GDM1 (cell line): ENCODE measurements at places on chromosomes 3 and 15.

- no peak for DNase-seq
Measured at GRCh38 chr3:66093981-66094380, 55.3 kb upstream of the MAGI1 start.

DNA sequence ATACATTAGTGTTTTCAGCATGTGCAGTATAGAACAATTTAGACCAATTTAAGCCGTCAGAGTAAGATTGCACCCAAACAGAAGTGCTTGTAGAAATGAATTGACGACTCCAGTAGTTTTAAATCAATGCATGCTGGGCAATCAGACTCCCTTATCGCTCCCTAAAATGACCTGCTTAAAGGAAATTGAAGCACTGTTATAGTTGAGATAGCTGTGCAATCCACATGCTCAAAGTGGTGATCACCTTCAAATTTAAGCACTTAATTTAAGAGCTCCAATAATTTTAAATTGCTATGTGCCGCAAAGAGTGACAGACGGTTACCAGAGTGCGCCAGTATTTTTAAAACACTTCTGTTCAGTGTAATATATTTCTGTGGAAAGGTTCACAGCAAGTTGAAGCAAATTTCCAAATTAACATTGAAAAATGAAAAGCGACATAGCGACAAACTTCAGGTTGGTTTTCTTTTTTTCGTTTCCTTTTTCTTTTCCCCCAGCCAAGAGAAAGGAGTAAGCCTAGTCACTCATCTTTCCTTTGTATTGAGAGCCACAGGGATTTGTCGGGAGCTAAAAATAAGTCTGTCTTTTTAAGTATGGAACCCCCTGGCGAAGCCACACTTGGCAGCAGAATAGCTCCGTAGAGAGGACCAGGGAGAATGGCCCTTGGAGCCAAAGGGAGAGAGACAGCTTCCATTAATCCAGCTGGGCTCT lies 436.4 kb upstream of the RBMS3 start:
- no peak for DNase-seq

DNA sequence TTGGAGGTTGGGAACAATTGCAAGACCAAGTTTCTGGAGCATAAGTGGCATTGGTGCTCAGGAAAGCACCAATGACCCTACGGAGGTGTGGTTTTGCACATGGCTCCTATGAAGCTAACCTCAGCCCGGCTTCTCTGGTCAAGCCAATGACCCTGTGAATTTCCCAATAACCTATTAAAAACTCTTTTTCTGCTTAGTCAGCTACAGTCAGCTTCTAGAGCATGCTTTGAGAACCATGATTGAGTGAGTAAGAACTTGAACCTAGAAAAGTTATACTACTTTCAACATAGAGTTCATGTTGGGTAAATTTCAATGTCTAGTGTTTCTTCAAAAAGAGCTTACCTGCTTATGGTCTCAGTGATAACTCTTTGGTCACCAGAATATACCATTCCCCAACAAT lies 163.2 kb downstream of the RSL24D1 start:
- no peak for DNase-seq

- DNase-seq = no peak
Measured at GRCh38 chr15:56984681-56985481, 66.4 kb downstream of the TCF12 start.

DNA sequence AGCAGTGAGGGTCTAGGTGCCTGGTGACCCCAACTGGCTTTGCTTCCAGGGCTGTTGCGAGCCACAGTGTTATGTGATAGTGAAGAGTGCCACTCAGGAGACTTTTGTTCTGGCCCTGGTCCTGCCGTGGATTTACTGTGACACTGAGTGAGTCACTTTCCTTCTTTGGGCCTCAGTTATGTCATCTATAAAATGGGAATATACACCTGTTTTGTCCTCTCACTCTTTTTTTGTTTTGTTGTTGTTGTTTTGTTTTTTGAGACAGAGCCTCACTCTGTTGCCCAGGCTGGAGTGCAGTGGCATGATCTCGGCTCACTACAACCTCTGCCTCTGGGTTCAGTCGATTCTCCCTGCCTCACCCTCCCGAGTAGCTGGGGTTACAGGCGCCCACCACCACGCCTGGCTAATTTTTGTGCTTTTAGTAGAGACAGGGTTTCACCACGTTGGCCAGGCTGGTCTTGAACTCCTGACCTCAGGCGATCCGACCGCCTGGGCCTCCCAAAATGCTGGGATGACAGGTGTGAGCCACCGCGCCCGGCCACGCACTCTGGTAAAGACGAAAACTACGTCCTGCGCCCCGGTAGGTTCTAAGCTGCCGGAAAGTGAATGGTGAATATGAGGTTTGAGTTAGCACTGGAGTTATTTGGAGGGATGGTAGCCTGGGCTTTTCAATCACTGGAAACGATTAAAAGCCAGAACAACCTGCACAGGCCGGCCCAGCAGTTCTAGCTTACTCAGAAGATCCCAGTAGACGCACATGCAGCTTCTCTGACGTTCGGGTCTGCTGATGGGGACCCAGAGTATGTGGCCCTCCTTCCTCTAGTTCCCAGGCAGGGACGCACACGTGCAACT lies 46.6 kb downstream of the BDH1 start:
- no peak for DNase-seq

GRCh38 chr3:108250626-108251025 lies 28.4 kb upstream of the IFT57 start:
- DNase-seq = no peak

DNA sequence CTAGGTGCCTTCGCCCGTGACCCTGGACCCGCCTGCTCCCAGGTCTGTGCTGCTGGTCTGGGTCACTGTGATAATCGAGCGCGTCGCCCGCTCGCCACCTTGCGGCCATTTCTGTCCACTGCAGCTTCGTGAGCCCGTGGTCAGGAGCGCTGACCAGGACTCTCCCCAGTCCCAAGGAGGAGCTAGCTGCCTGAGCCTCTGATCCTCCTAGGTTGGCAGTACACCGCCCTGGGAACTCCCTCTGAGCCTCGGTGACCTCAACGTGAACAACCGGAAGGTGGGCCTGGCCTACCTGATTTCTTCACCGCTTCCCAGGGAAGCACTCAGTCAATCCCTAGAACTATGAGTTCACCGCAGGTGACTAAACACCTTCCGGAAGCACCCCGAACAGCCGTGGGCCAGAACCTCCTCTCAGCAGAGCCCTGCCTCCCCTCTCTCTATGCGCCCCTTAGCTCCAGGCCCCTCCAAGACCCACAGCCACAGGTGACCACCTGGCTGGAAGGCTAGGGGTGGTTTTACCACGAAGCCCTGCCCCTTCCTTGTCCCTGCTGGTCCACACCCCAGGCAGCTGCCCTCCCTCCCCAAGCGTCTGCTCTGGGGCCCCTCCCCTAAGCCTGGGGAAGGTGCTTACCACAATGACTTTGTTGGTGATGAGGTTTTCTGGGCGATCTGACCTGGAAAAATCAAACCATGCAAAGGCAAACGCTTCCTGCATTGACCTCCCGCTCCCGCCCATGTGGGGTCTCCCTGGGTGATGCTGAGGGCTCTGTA lies 9.7 kb downstream of the PLA2G4D start:
- DNase-seq = no peak

GRCh38 chr3:196695849-196696226 lies 16.2 kb downstream of the CEP19 start:
- no peak for DNase-seq

- DNase-seq = no peak
Measured at GRCh38 chr15:48891232-48891765, 13.4 kb downstream of the EID1 start.

DNA sequence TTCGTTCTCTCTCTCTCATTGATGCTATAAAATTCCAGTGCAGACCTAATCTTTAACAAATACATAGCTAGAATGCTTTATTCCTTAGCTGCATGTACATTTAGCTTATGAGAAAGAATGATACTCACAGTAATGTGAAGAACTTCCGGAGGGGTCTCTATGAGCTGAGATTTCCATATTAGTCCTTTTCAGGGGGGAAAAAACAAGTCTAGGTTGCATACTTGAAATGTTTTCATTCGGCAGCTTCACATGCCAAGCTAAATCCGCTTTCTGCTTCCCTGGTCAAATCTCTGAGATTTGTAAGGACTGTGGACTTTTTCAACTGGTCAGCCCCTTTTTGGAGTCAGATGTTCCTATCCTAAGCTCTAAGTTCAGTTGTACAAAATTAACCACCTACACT lies 111.5 kb upstream of the COL8A1 start:
- DNase-seq = no peak

DNA sequence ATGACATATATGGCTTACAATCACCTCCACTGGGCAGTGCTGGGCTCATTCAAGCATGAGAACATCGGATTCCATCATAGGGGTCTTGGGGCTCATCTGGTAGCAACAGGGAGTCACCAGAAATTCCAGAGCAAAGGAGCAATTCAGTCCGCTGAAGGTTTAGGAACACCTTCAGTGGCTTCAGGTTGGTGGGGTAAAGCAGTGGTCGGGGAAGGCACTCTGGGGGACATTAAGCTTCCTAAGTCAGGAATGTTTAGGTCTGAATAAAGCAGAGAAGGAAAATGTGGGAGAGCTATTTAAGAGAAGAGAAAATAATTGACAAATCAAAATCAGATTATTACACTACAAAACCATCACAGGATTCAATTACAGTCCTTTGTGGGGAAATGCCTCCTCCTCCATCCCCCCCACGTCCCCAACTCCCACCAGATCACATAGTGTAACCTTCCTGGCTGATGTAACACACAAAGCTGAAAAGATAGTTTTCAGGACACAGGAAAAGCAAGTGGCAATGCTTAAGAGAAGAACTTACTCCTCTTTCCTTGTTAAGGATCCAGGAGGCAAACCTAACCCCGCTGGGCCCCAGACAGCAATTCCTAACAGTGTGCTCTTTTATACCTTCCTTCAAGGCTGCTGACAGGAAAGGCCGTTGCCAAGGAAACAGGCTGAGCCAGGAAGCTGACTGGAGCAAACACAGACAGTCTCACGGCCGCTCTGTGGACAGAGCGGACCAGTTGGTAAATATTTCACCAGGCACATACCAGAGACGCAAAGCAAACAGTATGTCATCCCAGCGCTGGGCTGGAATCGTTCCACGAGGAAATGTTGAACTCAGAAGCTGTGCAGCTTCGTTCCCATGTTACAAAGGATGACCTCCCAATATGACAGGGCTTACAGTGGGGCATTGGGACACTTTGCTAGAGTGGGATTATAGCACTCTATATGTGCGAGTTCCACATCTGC lies 57.5 kb upstream of the LMCD1 start:
- DNase-seq = peak; percentile 30
